Aorta (tissue), 5 donors: ENCODE measurements at places on chromosomes 3 and 15. TPM values are rescaled to one million over a fixed set of nuclear protein-coding genes. Genes with fewer than 3 reads are reported as not detected.

MLF1 gene
- 2.3 TPM for polyA plus RNA-seq

CCDC54 gene
- not detected for polyA plus RNA-seq

DNA sequence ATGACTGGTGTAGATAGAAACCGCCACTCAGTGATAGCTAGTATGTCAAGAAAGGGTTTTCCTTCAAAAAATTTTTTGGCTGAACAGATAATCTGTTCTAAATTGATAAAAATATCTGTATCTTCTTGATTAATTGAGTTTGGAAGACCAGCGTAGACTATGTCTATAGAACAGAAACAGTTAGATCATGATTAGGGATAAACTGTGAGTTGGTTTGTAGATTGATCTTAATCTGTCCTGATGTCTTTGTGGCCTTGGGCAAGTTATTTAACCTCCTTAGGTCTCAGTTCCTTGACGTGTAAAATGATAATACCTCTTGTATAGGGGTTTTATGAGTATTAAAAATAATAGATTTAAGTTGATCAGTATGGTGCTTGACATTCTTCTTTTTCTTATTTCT lies 4.7 kb downstream of the NFKBIZ start:
- H3K4me1 ChIP-seq = peaks cover 5% of the 10 kb centered on the region
- H3K4me3 ChIP-seq = no peak overlapping the region
- peaks cover 20% of the 10 kb centered on the region for H3K36me3 ChIP-seq
- H3K27ac ChIP-seq = no peak overlapping the region
- H3K27me3 ChIP-seq = no peaks in the 10 kb centered on the region

- H3K4me3 ChIP-seq = no peak overlapping the region
- H3K36me3 ChIP-seq = no peaks in the 10 kb centered on the region
- no peak for DNase-seq
- no peaks in the 10 kb centered on the region for H3K4me1 ChIP-seq
- no peaks in the 10 kb centered on the region for H3K27me3 ChIP-seq
- H3K27ac ChIP-seq = no peak overlapping the region
Measured at GRCh38 chr15:57033715-57034439, 115.4 kb downstream of the TCF12 start.
